ENCODE measurements at places on chromosomes 1 and 21.
A peak's percentile ranks its signal among the peaks of the same experiment; 100 is the strongest.

GRCh38 chr1:204455831-204456145 lies 38.8 kb downstream of the PIK3C2B start:
- DNase-seq: no peak

- no peak for DNase-seq
Measured at GRCh38 chr1:22517956-22518355, 45.3 kb upstream of the EPHA8 start.

DNA sequence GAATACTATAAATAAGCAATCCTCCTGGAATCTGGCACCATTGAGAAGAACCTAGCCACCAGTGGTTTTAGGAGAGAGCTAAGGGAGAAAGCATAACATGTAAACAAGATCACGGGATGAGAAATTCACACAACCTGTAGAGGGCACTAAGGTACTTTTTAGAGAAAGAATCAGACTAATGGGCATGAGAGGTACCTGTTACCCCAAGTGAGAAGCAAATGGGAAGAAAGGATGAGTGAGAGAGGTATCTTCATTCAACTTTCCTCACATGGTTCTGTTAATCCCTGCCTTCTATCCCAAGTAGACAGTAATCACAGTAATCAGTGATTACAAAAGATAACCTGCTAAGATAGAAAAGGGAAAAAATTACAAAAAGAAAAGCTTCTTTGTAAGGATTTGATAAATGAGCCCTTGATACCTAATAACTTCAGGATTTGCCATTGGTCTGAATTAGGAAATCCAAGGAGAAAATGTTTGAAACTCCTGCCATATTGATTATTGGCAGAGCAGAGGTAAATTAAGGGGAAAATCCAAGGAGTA lies 251.1 kb upstream of the ADGRL2 start:
- no peak for DNase-seq

DNA sequence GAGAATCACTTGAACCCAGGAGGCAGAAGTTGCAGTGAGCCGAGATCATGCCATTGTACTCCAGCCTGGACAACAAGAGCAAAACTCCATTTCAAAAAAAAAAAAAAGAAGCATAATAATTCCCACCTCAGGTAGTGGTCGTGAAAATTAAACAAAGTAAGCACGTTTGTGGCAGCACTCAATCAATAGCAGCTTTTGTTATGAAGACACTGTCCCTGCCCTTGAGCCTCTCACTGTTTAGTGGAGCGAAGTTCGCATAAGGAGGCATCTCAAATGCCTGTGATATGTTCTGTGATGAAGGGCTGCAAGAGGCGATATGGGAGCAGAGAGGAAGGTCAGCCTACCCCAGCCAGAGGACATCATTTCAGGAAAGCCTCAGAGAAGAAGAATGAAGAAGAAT lies 43.8 kb upstream of the RASAL2 start:
- DNase-seq: no peak

- no peak for DNase-seq
Measured at GRCh38 chr1:202498542-202498941, 150.0 kb downstream of the PPP1R12B start.

DNA sequence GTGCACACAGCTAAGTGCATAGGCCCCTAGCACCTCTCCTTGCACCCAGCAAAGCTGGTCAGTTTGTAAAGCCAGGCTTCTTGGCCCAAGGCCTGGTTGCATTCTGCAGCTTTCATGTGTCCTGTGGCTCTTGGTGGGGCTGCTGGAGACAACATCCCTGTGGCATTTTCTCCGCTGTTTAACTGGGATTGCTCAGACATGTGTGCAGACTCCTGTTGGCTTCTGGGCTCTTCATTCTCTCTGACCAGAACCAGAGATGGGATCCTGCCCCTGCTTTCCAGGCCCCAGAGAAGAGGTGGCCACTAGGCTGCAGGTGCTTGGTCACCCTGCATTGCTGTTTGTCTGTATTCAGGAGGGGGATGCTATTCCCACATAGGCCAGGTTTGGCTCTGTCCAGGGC lies 50.8 kb downstream of the FAM78B start:
- DNase-seq: no peak

DNA sequence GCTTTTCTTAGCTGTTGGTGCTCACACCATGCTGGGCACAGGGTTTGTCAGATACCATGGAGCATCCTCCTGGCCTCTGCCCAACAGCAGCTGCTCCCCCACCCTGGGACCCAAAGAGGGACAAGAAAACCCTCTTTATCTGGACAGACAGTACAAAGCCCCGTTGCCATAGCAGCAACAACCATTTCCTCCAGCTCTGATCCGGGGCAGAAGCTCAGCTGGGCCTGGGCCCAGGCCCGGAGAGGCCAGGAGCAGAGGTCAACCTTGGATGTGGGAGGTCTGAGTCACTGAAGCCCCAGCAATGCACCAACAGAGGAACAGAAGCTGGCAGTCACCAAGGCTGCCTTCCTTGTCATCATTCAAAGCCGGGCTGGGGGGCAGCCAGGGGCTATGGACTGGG lies 228.4 kb upstream of the POU3F1 start:
- no peak for DNase-seq

GRCh38 chr1:42682739-42683531 lies 717 bp downstream of the YBX1 start:
- DNase-seq: peak; percentile 33

DNA sequence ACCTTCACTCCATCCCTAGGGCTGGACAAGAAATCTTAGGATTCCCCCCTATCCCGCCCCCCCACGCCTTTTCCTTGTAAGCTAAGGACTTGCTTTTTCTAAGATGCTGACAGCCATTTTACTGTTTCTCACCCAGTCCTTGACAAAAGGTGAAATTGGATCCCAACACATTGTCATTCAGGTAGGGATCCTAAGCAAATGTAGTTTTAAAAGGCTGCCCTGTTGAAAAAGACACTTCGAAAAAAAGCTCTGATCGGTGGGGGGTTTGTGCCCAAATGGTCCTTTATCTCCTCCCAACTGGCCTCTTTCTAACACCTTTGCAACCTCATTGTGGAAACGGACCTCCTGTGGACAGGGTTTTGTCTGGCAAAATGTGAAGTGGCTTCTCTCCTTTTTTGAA lies 2.9 kb downstream of the CACHD1 start:
- no peak for DNase-seq

GRCh38 chr1:9052272-9053049 lies 17.0 kb downstream of the SLC2A5 start:
- DNase-seq: no peak

DNA sequence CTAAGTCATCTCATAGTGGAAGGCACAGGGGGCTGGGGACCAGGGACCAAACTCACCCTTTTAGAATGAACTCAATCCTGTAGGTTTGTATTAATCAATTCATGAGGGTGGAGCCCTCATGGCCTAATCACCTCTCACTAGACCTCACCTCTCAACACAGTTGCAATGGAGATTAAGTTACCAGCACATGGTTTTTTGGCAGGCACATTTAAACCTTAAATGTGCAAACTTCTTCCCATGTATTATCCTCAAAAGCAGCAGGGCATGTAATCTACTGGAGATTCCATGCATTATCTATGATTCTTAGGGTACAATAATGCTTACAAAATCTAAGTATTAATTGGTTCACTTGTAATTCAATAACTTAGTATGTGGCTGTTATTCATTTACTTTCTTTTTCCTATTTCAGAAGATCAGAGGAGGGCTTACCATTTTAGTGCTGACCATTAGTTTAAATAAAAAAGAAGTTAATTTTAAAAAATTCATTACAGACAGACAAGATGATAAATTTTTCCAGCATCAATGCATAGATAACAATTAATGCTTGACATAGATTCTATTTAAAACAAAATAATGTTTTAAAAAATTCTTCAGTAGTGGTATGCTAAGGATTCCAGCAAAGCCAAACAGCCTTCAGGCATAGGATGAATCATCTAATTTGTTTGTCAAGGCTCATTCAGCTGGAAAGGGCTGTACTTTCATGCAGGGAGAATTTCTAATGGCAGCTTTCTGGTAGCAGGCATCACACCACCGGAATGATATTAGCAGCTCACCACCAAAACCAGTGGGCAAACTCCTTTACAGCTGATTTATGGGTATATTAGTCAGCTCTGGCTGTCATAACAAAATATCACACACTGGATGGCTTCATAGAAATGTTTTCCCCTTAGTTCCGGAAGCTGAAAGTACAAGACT lies 124.6 kb upstream of the ZNF648 start:
- DNase-seq: no peak

- no peak for DNase-seq
Measured at GRCh38 chr1:244316407-244316806, 135.3 kb downstream of the ADSS2 start.

DNA sequence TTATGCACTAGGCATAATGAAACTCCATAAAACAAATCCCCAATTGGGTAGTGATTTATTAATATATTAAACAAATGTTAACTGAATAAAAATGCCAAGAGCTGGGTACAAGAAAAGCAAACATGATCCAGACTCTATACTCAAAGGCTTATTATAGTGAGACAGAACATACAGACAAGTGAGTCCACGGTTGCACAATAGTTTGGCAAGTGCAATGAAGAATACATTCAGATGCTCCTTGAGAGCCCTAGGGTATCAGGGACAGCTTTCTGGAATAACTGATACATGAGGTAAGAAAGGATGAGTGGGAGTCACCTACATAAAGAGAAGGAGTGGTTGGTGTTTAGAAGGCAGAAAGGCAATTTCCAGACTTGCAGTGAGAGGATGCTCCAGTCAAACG lies 85.1 kb downstream of the VAV3 start:
- DNase-seq: no peak

DNA sequence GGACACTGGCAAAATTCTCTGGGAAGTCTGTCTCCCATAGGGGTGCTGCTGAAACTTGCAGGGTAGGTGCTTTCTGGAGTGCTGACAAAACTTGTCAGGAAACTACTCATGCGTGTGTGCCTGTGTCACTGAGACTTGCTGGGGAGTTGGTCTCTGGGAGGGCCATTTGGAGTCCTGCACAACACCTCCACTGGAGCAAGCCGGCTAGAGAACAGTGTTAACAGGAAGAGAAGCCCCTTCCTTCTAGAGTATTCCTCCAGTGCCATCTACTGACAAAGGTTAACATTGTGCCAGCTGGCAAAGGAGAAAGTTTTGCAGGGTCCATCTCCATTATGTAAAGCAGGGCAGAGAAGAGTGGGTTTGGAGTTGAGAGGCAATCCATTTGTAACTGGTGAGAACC lies 30.0 kb downstream of the ZMYM4 start:
- DNase-seq: no peak

- DNase-seq: peak; percentile 6
Measured at GRCh38 chr1:114330451-114330983, 176.8 kb upstream of the SYT6 start.

DNA sequence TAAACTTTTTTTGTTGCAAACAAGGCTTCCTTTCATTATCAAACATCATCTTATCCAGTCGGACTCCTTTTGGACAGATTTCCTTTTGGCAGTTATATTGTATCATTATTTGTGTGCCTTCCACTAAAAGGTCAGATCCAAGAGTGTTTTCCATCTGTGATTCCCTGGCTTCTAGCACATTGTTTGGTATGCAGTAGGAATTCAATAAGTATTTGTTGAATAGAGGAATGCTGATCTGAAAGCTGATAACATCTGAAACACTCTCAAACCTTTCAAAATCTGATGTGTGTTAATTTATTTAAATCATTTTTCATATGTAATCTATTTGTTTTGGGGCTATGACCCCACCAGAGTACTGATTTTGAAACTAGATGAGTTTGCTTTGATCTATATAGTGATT lies 39.0 kb downstream of the NDC1 start:
- no peak for DNase-seq

GRCh38 chr1:93344886-93345632 lies 648 bp upstream of the DR1 start:
- no peak for DNase-seq

- DNase-seq: no peak
Measured at GRCh38 chr1:93765099-93765498, 83.5 kb upstream of the BCAR3 start.

GRCh38 chr1:218312509-218312908 lies 27.4 kb downstream of the RRP15 start:
- no peak for DNase-seq

GRCh38 chr1:212628813-212629415 lies 20.4 kb downstream of the ATF3 start:
- DNase-seq: no peak

GRCh38 chr1:15577691-15578090 lies 7.2 kb downstream of the AGMAT start:
- no peak for DNase-seq

DNA sequence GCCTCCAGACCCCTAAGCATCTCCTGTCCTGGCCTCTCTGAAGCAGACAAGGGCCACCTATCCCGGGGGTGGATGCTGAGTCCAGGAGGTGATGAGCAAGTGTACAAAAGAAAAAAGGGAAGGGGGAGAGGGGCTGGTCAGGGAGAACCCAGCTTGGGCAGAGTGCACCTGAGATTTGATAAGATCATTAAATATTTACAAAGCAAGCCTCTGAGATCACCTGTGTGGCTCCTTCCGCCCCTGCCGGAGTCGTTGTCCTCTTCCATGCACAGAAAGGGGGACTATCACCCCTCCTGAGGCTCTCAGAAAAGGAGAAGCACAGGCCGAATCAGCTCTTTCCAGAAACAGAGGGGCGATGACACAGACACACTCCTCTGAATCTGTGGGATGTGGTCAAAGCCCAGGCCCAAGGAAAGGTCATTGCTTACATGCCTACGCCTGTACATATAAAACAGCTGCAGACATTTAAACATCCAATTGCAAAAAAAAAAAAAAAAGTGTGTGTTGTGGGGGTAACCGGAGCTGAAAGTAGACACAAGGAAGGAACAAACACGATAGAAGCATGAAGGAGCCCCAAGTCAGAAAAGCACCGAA lies 30.9 kb downstream of the PRSS38 start:
- DNase-seq: no peak

DNA sequence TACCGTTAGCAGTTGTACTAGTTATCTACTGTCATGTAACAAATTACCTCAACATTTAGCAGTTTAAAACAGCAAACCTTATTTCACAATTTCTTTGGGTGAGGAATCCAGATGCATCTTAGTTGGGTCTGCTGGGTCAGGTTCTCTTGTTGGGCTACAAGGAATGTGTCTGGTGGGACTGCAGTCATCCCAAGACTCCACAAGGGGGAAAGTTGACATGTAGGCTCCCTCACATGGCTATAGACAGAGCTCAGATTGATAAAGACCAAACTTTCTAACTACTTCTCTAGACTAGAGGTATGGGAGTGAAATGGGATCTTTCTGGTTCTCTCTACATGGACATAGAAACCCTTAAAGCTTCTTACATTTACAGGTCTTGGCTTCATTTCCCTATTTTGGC lies 160.9 kb downstream of the UCK2 start:
- DNase-seq: no peak

- peak; percentile 6 for DNase-seq
Measured at GRCh38 chr1:165631342-165632151, 513 bp downstream of the MGST3 start.

- DNase-seq: no peak
Measured at GRCh38 chr1:183832459-183832858, 27.5 kb downstream of the RGL1 start.

Data from activated naive CD4-positive, alpha-beta T cell (primary cell).